SK-N-SH (cell line): ENCODE measurements at places on chromosomes 5 and 9.

GRCh38 chr5:102758576-102758975, 3.5 kb downstream of the PAM start:
- no peaks in the 10 kb centered on the region for H3K27me3 ChIP-seq
- H3K36me3 ChIP-seq, result no peaks in the 10 kb centered on the region
- H3K4me1 ChIP-seq, result peaks cover 40% of the 10 kb centered on the region
- no peak overlapping the region; the same call in 1 of the 2 replicates for H3K27ac ChIP-seq
- no peak for DNase-seq

DNA sequence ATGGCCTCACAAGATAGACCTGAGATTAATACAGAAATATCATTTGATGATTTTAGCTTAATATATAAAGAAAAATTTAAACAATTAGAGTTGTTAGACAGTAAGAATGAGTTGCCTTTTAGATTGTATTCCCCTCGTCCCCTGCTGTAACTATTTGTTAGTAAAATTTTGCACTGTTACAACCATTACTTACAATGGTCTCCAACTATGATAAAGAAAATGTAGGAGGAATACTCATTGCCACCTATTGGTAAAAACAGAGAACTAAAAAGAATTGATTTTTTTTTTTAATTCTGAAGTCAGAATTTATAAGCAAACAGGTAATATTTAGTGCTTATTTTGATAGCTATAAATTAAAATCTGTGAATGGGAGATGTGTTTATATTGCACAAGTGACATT, 937.6 kb downstream of the TLE4 start:
- no peak overlapping the region for H3K27ac ChIP-seq
- H3K4me3 ChIP-seq, result no peak overlapping the region
- no peak for DNase-seq
- H3K4me1 ChIP-seq, result no peaks in the 10 kb centered on the region
- no peaks in the 10 kb centered on the region for H3K36me3 ChIP-seq

DNA sequence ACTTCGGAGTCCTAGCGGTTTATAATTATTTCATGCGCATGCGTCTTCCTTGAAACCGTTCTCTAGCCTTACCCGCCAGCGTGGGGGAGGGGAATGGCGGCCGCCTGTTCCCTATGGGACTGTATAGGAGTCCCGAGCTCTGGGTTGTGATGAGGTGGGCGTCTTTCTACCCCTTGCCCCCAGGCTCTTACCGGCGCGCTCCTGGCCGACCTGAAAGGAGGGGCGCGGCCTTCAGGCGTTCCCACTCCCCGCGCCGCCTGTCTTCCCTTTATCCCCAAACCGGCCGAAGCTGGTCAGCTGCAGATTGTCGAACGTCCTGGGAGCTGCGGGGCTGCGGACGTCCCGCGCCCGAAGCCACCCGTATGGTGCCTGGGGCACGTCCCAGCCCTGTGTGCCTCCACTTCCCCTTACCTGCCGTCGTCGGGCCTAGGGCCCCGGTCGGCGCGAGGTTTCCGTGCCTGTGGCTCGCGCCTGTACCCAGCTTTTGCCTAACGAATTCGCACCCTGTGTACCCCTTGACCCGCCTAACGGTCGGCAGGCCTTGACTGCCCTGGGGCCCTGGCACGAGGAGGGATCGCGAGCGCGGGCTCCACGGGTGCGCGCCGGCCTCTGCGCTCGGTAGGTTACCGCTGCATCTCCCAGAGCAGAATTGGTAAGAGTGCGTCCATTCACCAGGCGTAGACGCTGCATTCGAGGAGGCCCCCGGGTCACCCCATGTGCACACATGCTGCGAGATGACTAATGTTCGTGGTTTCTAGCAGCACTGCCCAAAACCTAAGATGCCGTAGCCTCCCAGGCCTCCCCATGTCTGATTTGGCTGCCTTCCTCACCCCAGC, 653 bp upstream of the HNRNPH1 start:
- peaks cover 39% of the 10 kb centered on the region for H3K36me3 ChIP-seq
- H3K27ac ChIP-seq, result peak overlapping the region; percentile 95

GRCh38 chr9:38205279-38205678, 136.3 kb upstream of the SHB start:
- H3K4me3 ChIP-seq, result no peak overlapping the region
- no peaks in the 10 kb centered on the region; the same call in 1 of the 2 replicates for H3K27me3 ChIP-seq
- DNase-seq, result no peak
- no peaks in the 10 kb centered on the region for H3K36me3 ChIP-seq

DNA sequence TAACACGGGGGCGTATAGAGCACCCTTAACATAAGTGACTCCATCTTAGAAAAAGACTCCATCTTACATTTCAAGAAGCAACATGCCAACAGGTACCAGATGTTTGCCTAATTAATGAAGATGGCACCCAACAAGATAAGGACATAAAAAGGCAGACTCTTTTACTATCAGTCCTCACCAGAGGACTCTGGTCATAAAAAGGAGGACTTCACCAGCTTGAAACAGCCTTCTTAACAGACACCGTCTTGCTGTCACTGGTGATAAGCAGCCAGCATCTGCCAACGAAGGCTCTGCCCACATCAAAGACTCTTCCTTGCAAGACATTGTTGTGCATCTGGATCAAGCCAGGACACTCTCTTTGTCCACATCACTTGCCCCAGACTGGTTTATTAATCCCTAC, 80.3 kb downstream of the S1PR3 start:
- H3K36me3 ChIP-seq, result peaks cover 11% of the 10 kb centered on the region
- no peak overlapping the region for H3K27ac ChIP-seq
- no peak overlapping the region for H3K4me3 ChIP-seq
- H3K4me1 ChIP-seq, result no peaks in the 10 kb centered on the region
- H3K27me3 ChIP-seq, result no peaks in the 10 kb centered on the region
- DNase-seq, result no peak
